ENCODE measurements at places on chromosomes 13 and 19. TPM values are rescaled to one million over a fixed set of nuclear protein-coding genes. Genes with fewer than 3 reads are reported as not detected.

DNA sequence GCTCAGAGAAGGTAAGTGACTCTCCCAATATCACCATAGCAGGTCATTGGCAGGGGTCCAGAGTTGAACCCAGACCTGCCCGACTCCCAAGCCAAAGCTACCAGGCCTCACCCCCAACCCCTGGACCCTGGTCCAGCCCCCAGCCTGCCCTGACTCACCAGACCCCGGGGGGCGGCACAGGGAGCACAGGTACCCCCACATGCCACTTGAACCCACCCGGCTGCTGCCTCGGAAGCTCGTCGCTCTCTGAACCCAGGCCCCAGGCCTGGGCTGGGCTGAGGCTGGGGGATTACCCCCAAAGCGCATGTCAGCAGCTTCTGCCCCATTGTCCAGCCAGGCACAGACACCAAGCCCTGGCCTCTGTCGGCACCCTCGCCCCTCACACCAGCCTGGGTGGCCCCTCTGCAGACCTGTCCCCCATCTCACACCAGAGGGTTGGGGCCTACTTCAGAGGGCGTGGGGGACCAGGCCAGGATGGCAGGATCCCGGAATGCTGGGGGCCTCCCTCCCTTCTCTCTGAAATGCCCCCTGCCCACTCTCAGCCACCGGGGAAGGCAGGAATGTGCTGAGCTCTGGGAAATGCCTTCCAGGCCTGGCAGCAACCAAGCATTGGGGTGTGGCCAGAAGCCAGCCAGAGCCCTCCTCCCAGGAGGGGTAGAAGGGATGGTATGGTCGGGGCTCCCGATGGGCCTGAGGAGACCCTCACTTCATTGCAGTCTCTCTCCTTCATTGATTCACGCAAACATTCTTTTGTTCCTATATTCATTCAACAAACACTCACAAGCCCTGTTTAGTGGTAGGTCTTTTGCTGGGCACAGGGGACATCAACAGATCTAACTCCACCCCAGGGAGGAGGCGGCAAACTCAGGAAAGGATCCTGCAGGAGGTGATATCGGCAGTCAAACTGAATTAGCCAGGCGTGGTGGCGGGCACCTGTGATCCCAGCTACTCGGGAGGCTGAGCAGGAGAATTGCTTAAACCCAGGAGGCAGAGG, 1.7 kb upstream of the PRX start:
- H3K27me3 ChIP-seq, result no peaks in the 10 kb centered on the region
- peaks cover 35% of the 10 kb centered on the region for H3K4me1 ChIP-seq
- H3K4me3 ChIP-seq, result no peak overlapping the region
- peak; percentile 71 for DNase-seq
- H3K27ac ChIP-seq, result no peak overlapping the region

DNA sequence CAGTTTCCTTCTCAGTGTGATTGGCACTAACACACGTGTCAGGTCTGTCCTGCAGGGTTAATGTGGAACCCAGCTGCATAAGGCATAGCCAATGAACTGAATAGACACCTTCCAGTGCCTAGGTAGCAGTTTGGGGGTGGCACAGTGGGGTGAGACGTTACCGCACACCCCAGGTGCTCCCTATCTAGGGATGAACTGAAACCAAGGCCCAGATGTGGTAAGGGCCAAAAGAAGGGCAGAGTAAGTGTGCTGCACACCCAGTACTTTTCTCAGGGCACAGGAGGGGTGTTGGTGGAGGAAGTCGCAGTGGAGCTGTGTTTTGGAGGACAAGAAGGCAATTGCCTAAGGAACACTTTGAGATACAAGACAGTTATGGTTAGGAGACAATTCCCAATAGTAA, 317.9 kb upstream of the TSHZ3 start:
- H3K4me1 ChIP-seq, result no peaks in the 10 kb centered on the region
- H3K4me3 ChIP-seq, result no peak overlapping the region
- H3K36me3 ChIP-seq, result no peaks in the 10 kb centered on the region
- H3K27ac ChIP-seq, result no peak overlapping the region
- no peaks in the 10 kb centered on the region for H3K27me3 ChIP-seq

DNA sequence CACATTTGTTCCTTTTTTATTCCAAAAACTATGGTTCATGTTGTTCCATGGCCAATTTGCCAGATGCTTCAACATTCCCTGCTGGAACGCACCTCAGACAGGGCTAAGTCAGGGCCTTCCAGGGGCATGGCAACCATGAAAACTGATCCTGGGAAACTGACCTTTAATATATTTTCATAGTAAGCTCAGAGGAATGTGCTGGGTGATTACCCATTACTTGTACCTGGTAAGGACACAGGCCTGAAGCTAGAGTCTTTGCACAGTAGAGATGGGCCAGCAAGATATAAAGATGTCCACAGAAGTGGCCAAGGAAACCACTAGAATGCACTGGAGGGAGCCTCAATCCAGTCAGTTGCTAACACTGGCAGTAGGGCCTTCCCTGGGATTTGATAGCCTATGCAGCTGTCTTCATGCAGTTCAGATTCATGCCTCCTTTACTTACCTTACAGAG, 353.1 kb downstream of the ENOX1 start:
- H3K27ac ChIP-seq, result no peak overlapping the region
- H3K36me3 ChIP-seq, result no peaks in the 10 kb centered on the region
- H3K4me1 ChIP-seq, result no peaks in the 10 kb centered on the region

DNA sequence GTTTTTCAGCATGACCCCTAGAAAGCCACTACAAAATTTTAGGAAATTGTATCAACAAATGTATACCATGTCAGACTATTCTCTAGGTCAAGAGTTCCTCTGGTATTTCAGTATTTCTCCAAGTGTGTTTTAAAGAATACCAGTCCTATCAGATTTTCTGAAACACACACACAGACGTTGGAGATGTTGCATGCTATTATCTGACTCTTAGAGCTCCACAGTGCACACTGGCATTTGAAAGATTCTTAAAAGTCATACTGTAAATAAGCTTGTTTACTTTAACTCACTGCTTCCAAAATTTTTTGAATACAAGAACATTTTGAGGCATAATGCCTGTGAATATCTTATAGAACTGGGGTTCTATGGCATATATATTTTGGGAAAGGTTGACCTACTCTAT, 33.8 kb upstream of the VWA8 start:
- H3K4me3 ChIP-seq, result no peak overlapping the region
- no peaks in the 10 kb centered on the region for H3K36me3 ChIP-seq
- no peak for DNase-seq
- no peaks in the 10 kb centered on the region for H3K27me3 ChIP-seq
- no peaks in the 10 kb centered on the region for H3K4me1 ChIP-seq

- H3K4me3 ChIP-seq, result no peak overlapping the region
- peaks cover 5% of the 10 kb centered on the region for H3K4me1 ChIP-seq
- peak overlapping the region; percentile 55 for H3K27ac ChIP-seq
Observed at GRCh38 chr13:90918536-90918935, 429.0 kb upstream of the MIR17HG start.

DNA sequence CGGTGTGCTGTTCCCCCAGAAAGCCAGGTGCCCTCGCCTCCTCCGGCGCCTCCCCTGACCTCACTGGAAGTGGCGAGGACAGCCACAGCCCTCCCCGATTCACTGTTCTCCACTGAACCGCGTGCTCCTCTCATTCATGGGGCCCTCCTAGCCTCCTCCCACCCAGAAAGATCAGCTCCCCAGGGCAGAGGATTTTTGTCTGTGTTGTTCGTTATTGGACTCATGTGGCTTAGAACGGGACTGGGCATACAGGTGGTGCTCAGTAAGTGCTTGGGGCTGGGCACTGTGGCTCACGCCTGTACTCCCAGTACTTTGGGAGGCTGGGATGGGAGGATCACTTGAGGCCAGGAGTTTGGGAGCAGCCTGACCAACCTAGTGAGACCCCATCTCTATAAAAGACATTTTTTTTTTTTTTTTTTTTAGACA, 3.8 kb downstream of the PRTN3 start:
- no peak overlapping the region for H3K27ac ChIP-seq
- no peaks in the 10 kb centered on the region for H3K36me3 ChIP-seq
- H3K4me1 ChIP-seq, result peaks cover 14% of the 10 kb centered on the region
- no peaks in the 10 kb centered on the region for H3K27me3 ChIP-seq
- H3K4me3 ChIP-seq, result no peak overlapping the region

DNA sequence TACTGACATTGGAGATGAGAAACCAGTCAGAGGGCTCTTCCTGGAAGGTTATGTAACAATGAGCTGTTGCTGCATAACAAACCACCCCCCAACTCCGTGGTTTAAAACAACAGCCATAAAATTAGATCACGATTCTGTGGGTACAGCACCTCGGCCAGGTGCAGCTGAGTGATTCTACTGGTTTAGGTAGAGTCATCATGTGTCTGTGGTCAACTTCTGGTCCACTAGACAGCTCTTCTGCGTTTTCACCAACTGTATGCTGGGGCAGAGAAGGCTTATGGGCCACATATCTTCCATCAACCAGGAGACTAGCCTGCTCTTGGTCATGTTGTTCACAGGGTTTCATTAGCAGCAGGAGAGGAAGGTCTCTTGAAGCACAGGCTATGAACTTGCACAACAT, 585.5 kb downstream of the KCTD12 start:
- no peak overlapping the region for H3K27ac ChIP-seq
- H3K4me3 ChIP-seq, result no peak overlapping the region
- H3K36me3 ChIP-seq, result no peaks in the 10 kb centered on the region
- H3K4me1 ChIP-seq, result no peaks in the 10 kb centered on the region
- H3K27me3 ChIP-seq, result no peaks in the 10 kb centered on the region
- no peak for DNase-seq

DNA sequence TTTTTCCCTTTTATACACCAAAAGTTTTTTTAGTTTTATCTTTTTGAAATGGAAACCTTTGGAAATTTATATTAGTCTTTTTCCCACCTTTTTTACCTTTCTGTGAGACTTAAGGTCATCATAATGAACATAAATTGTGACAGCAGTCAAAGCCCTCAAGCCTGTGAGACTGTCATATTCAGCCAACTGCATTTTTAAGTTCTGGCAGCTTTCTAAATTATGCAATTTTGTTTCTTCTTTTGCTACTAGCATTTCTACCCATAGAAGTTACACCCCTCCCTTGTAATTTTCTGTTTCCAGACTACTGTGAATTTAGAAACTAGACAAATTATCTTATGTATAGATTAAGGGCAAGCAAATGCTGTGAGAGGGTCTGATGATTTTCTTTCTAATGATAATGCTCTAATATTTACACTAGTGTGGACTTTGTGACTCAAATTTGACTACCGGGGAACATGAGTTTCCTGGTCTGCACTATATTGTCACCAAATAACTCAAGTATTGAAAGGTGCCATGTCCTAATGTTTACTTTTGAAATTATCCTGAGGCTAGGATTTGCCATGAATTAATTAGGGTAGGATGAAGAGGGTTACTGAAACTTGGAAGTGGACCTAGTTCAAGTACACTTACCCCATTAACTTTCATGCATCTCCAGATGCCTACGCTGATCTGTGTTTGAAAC, 43.7 kb downstream of the FRY start:
- H3K27me3 ChIP-seq, result no peaks in the 10 kb centered on the region
- no peak overlapping the region for H3K27ac ChIP-seq
- no peak overlapping the region for H3K4me3 ChIP-seq
- DNase-seq, result no peak
- no peaks in the 10 kb centered on the region for H3K36me3 ChIP-seq
- H3K4me1 ChIP-seq, result no peaks in the 10 kb centered on the region

DNA sequence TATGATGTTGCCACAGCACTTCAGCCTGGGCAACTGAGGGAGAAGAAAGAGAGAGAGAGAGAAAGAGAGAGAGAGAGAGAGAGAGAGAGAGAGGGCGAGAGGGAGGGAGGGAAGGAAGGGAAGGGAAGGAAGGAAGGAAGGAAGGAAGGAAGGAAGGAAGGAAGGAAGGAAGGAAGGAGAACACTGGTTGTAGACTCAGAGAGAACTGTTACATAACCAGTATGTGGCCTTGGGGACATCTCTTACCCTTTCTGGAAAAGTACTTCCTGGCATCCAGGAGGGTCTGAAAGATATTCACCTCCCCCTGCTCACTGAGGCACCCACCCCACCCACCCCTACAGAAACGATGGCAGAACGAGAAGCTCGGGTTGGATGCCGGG, 2.7 kb upstream of the ARHGEF1 start:
- no peaks in the 10 kb centered on the region for H3K27me3 ChIP-seq
- H3K36me3 ChIP-seq, result no peaks in the 10 kb centered on the region
- H3K4me1 ChIP-seq, result peaks cover 8% of the 10 kb centered on the region
- DNase-seq, result no peak

- no peaks in the 10 kb centered on the region for H3K27me3 ChIP-seq
- no peak overlapping the region for H3K4me3 ChIP-seq
- no peak overlapping the region for H3K27ac ChIP-seq
- no peaks in the 10 kb centered on the region for H3K4me1 ChIP-seq
- H3K36me3 ChIP-seq, result peaks cover 33% of the 10 kb centered on the region
Observed at GRCh38 chr19:5110546-5110945, 141.6 kb downstream of the KDM4B start.

GRCh38 chr19:662207-662961, 630 bp downstream of the RNF126 start:
- H3K4me1 ChIP-seq, result peaks cover 27% of the 10 kb centered on the region
- peak overlapping the region; percentile 77 for H3K27ac ChIP-seq
- H3K36me3 ChIP-seq, result no peaks in the 10 kb centered on the region
- no peaks in the 10 kb centered on the region for H3K27me3 ChIP-seq
- peak overlapping the region; percentile 82 for H3K4me3 ChIP-seq
- peak; percentile 48 for DNase-seq

DNA sequence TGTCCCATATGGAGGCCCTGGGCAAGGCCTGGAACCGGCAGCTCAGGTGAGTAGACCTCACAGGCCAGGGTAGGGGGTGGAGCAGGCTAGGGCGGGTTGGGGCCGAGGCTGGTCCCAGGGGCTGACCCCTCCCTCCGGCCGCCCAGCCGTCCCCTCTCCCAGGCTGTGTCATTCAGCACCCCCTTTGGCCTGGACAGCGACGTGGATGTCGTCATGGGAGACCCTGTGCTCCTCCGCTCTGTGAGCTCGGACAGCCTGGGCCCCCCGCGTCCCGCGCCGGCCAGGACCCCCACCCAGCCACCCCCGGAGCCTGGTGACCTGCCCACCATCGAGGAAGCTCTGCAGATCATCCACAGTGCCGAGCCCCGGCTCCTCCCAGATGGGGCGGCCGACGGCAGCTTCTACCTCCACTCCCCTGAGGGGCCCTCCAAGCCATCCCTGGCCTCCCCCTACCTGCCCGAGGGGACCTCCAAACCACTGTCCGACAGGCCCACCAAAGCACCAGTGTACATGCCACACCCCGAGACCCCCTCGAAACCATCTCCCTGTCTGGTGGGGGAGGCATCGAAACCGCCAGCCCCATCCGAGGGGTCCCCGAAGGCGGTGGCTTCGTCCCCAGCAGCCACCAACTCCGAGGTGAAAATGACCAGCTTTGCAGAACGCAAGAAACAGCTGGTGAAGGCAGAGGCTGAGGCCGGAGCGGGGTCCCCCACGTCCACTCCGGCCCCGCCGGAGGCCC, 16.0 kb downstream of the CAMSAP3 start:
- no peaks in the 10 kb centered on the region for H3K36me3 ChIP-seq
- H3K27me3 ChIP-seq, result no peaks in the 10 kb centered on the region
- H3K4me1 ChIP-seq, result peaks cover 6% of the 10 kb centered on the region
- H3K27ac ChIP-seq, result no peak overlapping the region
- DNase-seq, result no peak

GRCh38 chr13:91045351-91046034, 302.0 kb upstream of the MIR17HG start:
- no peaks in the 10 kb centered on the region for H3K4me1 ChIP-seq
- H3K27ac ChIP-seq, result no peak overlapping the region
- no peaks in the 10 kb centered on the region for H3K27me3 ChIP-seq
- no peak overlapping the region for H3K4me3 ChIP-seq
- no peak for DNase-seq

GRCh38 chr13:108915634-108916512, 286.5 kb downstream of the MYO16 start:
- no peaks in the 10 kb centered on the region for H3K36me3 ChIP-seq
- H3K27ac ChIP-seq, result no peak overlapping the region
- no peaks in the 10 kb centered on the region for H3K27me3 ChIP-seq
- no peak overlapping the region for H3K4me3 ChIP-seq

MEDAG gene
- 15.2 TPM for total RNA-seq

ZNF667 gene
- total RNA-seq, result 8.6 TPM

TMEM221 gene
- 0.56 TPM for total RNA-seq

APLP1 gene
- total RNA-seq, result 0.88 TPM

Measured in thyroid gland (tissue), 4 donors.